ENCODE measurements at places on chromosomes 16 and 17.

GRCh38 chr17:8038954-8039610 lies at the start of gene ALOX15B:
Gene ALOX15B (plus strand): TSS chr17:8039059. CDS start chr17:8039156, 97 bp downstream.
- no peak for DNase-seq

GRCh38 chr17:40915199-40915661 lies 22.2 kb downstream of the KRT23 start:
- DNase-seq, result no peak

- DNase-seq, result no peak
Observed at GRCh38 chr16:50525716-50526115, 22.5 kb upstream of the NKD1 start.

DNA sequence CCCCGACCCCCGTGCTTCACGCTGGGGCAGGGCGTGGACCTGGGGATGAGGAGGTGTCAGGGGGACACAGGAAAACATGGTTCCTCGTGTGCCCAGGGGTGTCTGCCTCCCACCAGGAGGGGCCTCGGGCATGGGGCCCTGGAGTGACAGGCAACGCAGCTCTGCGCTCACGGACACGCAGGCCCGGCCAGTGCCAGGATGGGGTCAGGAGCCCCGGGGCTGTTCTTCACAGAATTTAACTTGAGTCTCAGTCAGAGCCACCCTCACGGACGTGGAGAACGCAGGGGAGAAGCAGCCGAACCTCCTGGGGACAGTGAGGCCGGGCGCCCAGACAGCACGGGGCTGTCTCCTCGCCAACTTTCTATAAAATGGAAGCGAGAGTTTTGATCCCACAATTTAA lies 16.7 kb downstream of the UNKL start:
- DNase-seq, result no peak

DNA sequence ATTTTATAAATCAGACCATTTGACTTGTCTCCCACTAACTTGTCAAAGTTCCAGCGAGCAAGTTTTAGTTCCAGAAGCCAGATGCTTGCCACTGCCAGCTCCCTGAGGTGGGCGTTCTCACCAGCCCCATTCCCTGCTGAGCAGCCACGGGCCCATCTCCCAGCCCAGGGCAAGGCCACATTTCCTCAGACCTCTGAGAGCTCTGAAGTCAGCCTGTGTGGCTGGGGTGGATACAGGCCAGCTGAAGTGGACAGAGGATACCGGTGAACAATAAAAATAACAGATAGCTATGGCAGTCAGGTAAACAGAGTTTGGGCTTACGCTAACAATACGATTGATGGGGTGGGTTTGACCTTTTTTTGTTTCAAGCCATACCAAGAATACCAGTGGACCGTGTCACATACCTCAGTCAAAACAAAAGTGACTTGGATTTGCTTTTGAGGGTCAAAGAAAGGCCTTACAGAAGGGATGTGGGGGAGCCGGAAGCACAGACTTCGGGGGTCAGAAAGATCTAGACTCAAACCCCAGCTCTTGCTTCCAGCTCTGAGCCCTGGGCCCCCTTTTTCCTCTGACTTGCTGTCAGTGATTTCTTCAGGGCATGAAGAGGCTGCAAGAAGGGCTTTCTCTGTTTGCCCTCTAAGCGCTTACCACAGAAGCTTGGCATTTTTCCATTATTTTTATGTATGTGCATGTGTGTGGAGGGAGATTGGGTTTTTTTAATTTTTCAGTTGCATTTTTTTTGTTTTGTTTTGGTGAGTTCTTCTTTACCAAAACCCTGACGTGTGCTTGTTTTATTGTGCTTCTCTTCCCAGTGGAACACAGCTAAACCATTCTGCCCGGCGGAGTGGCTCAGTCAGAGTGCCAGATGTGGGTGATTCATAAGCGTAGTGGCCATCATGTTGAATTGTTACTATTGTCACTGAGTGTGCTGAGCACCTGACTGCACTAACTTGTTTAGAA lies 109.9 kb downstream of the GNAO1 start:
- no peak for DNase-seq

DNA sequence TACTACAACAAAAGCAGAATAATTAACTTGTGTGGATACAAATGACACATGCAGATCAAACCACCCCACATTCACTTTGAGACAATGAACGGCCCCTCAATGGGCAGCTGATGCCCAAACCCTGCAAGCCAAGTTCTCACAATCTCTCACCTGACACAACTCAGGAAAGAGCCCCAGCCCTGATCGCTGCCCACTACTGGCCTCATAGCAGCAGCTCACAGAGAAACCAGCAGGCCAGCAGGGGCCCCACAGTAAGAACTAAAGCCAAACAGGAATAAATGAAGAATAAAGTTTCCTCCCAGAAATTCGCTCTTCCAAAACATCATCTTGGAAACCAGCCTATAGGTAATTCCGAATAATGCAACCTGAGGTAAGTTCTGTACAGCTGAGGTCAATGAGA lies 7.7 kb downstream of the AKTIP start:
- DNase-seq, result no peak

All from stimulated activated CD4-positive, alpha-beta T cell treated with anti-CD3 and anti-CD28 coated beads, Interleukin-4, amount 100 ng/mL, for 1 hour (primary cell).